ENCODE measurements at places on chromosomes 7 and 10.

DNA sequence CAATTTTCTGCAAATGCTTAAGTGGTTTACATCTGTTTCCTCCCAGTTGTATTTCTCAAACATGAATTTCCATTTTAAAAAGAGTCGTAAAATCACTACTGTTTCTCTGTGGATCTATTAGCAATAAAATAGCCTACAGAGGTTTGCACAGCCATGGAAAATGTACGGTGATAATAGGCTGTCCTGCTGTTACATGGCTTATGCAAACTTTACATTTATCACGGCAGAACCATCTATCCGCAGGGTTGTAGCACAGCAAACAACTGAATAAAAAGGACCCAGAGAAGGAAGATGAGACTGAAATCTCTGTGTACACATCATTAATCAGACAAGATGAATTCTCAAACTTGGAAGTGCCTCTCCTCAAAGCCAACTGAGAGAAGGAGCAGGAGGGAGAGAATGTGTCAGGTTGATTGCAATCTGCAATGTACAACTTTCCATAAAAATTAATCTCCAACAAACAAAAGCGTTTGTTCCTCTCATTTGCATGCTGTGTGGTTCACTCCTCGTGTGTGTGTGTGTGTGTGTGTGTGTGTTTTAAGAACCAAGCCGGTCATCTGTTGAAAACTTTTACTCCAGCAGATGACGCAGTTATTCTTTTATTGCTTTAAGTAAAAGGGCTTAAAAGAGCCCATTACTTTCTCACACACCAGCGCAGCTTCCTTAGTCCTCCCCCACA is 279.3 kb downstream of the SKAP2 start:
- no peak for DNase-seq

DNA sequence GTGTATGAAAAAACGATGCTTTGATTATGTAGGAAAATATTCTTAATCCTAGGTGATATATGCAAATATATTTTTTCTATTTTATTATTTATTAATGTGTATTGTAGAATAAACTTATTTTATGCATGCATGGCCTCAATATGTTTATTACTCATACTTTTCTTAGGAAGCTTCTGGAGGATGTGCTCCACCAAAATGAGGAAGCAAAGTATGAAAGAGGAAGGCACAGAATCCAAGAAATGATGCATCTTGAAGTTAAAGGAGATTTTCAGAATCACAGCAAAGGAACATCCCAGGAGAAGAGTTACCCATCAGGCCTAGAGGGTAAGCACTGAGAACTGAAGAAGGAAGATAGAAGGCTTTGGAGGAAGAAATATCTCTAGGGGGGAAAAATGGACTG is 35.0 kb upstream of the MRPS16 start:
- no peak for DNase-seq

DNA sequence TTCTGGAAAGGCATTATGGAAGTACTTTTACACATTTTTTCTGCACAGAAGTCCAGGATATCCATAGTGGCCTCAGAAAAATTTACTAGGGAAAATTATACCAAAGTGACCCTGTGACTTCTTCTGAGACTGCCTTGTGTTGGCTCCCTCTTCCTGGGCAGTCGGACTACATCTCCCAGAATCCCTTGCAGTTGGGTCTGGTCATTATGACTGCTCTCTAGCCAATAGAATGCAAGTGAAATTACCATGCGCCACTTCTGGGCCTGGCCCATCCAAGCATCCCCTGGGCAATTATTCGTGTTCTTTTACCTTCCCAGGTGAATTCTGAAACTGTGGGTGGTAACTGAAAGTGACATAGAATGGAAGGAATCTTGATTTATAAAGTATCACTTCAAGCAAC is 430.9 kb downstream of the ACTR3B start:
- no peak for DNase-seq

- DNase-seq, result no peak
Measured at GRCh38 chr7:16561943-16562342, 35.3 kb downstream of the LRRC72 start.

DNA sequence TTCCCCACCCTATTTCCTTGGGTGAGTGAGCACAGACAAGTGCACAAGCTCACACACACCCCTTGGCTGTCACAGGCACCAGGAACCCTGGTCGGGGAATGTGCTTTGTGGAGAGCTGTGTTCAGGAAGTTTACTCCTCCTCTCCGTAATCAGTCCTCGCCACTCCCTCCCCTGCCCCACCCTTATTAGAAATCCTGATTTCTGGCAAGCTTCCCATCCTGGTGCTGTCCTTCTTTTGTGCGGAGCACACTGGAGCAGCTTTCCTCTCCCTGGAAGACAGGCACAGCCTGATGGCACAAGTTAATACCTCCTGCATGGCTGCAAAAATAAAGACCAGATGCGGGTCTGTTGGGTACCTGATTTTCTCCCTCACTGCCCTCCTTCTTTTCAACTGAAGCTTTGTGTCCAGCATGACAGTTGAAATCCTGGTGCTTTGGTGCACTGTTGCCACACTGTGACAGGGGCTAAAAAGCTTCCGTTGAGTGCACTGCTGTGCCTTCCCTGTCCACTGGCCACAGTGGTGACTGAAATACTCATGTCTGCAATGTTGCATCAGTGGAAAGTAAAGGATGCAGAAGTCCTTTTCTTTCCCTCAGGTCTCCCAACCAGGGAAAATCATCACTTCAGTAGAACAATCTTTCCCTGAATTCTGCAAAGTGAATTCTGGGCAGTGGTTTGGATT is 55.0 kb downstream of the LRRC4 start:
- DNase-seq, result no peak

All from DMS 273 treated with DMSO at 0.1 percent for 48 hours (cell line).